ENCODE measurements at places on chromosomes 6 and 20.

GRCh38 chr6:95203153-95203754, 374.1 kb upstream of the MANEA start:
- DNase-seq, result no peak

GRCh38 chr6:30483677-30484279, 5.5 kb upstream of the HLA-E start:
- peak; percentile 78 for DNase-seq

DNA sequence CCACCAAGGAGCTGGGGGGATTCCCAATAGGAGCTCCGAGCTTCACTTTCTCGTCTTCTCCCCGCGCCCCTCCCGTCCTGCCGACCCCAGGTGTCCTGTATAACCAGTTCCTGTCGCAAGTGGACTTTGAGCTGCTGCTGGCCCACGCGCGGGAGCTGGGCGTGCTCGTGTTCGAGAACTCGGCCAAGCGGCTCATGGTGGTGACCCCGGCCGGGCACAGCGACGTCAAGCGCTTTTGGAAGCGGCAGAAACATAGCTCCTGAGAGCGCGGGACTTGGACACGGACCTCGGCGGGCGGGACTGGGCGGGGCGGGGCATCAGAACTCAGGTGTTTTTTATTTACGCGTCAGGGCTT, 340 bp upstream of the VARS2 start:
- no peak for DNase-seq

DNA sequence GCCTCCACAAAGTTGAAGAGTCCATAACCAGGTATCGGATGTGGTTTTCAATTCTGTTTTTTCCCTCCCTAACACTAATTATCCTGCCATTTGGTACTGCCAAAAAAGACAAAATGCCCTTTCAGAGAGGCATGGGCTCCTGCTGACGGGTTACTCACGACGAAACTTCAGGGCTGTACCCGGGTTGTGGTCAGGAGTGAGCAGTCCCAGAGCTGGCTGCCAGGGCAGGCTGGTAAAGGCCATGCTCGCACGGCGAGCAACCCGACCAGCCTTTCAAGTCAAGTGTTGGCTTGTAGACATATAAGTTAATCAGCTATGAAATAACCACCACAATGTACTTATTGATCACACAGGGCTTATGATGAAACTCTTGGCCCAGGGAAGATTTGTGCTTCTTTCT, 152.5 kb downstream of the FOXC1 start:
- no peak for DNase-seq

GRCh38 chr20:14550655-14551054, 213.2 kb upstream of the FLRT3 start:
- DNase-seq, result no peak

GRCh38 chr20:37902504-37903313, at the start of gene VSTM2L:
VSTM2L (plus strand) TSS chr20:37903127; CDS start chr20:37903351, 224 bp downstream.
- DNase-seq, result no peak

All from kidney capillary endothelial cell (primary cell).